ENCODE measurements at places on chromosomes 2 and 18.

DNA sequence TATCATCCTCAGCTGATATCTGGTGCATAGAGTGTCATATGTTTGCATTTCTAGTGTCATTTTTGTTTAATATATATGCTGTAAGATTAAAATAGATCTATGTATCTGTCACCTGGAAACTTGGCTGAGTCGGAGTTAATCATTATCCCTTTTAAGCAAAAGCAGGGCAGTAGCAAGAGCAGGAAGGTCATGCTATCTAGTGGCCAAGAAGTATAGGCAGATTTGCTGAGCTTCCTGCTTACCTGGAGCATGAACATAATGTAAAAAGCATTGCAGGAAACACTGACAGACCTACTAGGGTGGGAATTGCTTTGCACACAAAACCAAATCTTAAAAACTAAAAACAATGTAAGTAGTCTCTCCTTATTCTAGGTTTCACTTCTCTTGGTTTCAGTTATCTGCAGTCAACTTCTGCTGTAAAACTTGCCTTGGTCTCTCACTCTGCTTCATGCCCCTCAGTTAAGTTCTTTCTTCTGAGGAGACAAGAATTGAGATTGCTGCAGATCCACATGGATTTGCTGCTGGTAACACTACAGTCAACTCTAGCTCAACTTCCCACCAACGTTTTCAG is 295.3 kb downstream of the CDH7 start:
- no peak for DNase-seq

GRCh38 chr18:11175266-11175979 is 26.1 kb upstream of the PIEZO2 start:
- no peak for DNase-seq

GRCh38 chr18:64233851-64234250 is 85.0 kb upstream of the LINC00305 start:
- no peak for DNase-seq

- DNase-seq = no peak
Measured at GRCh38 chr2:64228918-64229317, 84.7 kb upstream of the PELI1 start.

DNA sequence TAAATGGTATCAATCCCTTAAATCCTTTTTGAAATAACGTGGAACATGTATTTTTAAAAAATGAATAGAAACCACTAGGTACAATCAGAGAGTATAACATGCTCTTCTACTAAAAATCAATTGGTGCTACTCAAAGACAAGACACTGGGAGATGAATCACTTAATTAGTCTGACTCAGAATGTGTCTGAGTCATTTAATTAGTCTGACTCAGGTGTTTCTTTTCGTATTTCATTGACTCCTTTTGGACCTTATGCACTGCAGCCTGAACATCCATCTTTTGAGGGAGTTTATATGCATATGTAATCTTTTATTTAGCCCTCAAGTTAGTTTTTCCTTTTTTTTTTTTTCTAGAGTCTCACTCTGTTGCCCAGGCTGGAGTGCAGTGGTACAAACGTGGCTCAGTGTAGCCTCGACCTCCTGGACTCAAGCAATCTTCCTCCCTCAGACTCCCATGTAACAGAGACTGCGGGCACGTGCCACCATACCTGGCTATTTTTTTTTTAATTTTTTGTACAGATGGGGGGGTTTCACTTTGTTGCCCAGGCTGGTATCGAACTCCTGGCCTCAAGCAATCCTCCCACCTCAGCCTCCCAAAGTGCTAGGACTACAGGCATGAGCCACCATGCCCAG is 26.5 kb downstream of the PPP4R3B start:
- DNase-seq = no peak

DNA sequence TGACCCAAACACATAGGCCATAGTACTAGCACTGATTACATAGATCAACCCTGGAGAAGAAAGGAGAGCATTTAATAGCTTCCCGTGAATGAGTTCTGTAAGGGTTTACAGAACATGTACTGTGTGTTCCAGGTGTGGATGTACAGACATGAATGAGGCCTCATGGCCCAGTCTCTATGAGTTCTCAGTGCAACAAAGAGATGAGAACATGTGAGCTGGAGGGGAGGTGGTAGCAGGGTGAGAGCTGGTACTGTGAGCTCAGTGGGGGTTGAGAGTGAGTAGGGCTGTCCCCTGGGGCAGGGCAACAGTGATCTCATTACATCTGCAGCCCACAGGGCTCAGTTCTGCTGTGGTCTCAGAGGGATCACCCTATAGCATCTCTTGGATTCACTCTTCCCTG is 42.6 kb upstream of the SPRED2 start:
- no peak for DNase-seq

DNA sequence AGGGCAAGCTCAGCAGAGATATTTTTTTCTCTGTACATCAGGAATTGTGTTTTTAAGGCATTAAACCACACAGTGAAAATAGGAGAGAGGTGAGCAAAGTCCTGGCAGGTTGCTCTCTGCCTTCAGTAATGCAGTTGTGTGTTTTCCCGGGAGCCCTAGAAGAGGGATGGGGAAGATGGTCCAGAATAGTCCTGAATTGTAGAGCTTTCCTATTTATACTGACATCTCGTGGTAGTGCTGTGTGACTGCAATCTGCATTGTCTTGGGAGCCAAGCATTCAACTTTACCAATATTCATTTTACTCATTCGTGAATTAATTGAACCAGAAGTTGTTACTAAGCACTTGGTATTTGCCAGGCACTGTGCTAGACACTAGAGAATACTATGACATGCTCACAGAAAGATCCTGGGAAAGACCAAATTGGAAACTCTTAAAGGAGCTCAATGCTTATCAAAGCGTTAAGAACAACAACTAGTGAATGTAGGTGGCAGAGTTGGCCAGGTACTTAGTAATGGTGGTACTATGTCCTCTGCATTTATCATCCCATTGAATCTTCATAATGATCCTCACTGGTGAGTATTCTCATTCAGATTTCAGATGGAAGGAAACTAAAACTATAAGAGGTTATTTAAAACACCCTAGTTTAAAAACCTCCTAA is 214.6 kb downstream of the TRIB2 start:
- peak; percentile 34 for DNase-seq

- no peak for DNase-seq
Measured at GRCh38 chr2:67828066-67828465, 234.7 kb downstream of the C1D start.

- no peak for DNase-seq
Measured at GRCh38 chr2:28687640-28688385, 63.8 kb upstream of the PPP1CB start.

DNA sequence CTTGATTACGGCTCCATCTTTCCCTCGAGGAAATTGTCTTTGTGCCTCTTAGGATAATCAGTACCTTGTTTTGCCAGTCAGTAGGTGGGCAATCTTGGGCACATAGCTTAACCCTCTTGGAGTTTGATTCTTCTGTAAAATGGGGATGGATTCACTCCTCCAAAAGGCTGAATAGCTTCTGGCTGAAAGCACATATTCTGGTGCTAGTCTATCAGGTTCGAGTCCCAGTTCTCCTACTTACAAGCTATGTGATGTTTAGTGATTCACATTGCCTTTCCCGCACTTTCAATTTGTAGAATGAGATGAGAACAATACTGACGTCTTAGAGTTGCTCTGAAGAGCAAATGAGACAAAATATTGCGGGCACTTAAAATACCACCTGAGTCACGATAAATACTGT is 43.9 kb downstream of the ATIC start:
- DNase-seq = no peak

- peak; percentile 74 for DNase-seq
Measured at GRCh38 chr2:28445448-28446258, 50.2 kb upstream of the PLB1 start.

GRCh38 chr2:237405605-237406004 is 8.4 kb downstream of the COL6A3 start:
- no peak for DNase-seq

DNA sequence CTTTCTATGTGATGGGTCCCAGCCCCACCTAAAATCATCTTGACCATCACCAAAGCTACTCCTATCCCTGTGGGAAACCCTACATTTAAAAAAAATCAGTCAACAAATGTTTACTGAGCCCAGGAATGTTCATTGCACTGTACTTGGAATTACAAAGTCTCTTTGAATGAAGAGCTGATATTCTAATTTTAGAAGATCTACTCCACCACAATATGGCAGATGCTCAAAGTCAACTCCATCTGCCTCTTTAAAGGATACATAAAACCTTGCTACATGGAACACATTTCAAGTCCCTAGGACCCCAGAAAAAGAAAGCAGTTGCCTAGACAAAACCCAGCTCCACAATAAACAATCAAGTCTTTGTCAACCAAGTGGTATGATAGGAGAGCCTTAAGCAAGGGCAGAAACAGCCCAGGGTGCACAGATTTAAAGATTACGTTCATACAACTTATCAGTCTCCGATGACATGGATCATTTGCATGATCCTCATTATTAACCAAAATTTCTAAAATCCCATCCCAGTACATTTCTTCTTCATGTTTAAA is 234.3 kb upstream of the ACVR2A start:
- DNase-seq = no peak

DNA sequence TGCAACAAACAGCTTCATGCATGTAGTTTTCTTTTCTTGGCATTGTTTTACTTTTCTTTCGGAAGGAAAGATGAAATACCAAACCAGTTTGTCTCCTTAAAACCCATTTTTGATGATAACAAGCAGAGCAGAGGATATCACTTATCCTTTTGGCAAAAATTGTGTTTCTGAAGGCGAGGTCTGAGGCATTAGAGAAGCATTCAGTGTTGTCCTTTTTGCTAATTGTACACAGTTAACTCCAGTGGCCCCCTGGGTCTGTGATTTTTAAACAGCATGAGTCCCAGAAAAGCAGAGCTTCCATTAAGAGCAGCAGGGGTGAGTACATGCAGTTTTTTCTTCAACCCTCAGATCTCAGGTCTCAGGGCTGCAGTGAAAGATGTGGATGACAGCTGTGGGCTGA is 41.3 kb downstream of the TTC39C start:
- DNase-seq = no peak

- no peak for DNase-seq
Measured at GRCh38 chr18:3726238-3726951, 276.4 kb downstream of the TGIF1 start.

- peak; percentile 56 for DNase-seq
Measured at GRCh38 chr2:62287899-62288880, 92.3 kb downstream of the B3GNT2 start.

DNA sequence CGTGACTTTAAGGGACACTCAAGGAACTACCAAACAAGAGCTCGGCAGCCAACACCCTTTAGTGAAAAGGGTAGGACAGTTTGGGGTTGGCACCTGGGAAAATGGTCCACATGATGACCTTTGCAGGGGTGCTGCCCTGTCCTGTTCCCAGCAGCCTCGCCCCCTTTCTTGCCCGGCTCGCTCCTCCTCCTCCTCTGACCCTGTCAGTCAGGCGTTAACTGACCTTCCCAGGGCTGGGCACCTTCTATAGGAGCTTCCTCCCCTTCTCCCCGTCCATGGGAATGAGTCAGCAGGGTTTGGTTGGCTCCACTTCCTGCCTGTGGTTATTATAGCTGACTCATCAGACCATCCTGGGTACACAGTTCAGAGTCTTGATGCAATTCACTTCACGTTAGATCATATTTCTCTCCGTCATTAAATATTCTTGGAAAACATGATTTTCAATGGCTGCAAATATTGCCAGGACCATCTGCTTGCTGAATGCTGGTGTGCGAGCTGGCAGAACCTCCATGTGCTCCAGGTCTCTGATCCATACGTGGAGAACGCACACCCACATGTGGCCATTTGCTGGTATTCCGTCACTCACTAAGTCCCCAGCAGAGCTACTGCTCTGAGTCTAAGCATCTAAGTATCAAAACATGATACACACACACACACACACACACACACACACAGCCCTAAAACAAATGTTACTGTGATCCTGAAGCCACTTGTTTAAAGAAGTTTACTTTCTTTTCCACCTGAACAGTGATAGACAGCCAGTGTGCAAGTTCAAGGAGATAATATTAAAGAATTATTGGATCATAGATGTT is 185.0 kb downstream of the ANAPC1 start:
- peak; percentile 66 for DNase-seq

DNA sequence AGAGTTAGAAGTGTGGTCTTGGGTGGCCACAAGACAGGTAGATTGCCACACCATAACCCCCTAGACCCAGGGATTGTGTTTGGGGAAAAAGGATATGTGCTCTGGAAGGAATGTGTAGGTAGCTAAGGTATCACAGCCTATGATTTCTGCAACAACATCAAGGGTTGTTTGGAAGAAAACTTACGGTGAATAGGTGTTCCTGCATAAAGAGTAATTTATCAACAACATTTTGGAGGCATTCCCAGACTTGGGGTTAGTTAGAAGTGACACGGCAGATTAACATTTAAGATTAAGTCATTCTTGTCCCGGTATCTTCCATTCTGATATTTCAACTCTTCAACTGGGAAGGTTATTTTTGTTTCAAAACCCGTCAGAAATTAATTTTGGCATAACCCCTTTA is 65.5 kb downstream of the SPP2 start:
- DNase-seq = no peak

GRCh38 chr18:63137999-63138435 is 181.6 kb downstream of the BCL2 start:
- DNase-seq = peak; percentile 61

GRCh38 chr2:232689152-232689910 is 7.8 kb upstream of the GIGYF2 start:
- DNase-seq = no peak

DNA sequence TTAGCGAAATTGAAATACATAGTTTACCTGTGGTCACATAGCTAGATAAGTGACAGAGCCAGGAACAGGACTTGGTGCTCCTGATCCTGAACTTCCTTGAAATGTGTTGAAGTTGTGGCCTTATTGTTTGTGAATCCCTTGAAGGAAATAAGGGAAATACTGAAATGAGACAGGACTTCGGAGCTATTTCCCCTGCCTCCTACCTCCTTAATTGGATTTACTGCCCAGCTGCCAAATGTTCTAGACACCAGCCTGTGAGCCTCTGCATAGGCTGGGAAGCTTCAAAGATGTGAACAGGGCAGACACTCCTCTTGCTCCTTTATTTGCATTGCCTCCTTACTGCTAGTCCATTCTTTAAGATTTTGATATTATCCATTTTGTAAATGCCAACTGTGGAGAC is 135.2 kb downstream of the PRPF40A start:
- DNase-seq = no peak

DNA sequence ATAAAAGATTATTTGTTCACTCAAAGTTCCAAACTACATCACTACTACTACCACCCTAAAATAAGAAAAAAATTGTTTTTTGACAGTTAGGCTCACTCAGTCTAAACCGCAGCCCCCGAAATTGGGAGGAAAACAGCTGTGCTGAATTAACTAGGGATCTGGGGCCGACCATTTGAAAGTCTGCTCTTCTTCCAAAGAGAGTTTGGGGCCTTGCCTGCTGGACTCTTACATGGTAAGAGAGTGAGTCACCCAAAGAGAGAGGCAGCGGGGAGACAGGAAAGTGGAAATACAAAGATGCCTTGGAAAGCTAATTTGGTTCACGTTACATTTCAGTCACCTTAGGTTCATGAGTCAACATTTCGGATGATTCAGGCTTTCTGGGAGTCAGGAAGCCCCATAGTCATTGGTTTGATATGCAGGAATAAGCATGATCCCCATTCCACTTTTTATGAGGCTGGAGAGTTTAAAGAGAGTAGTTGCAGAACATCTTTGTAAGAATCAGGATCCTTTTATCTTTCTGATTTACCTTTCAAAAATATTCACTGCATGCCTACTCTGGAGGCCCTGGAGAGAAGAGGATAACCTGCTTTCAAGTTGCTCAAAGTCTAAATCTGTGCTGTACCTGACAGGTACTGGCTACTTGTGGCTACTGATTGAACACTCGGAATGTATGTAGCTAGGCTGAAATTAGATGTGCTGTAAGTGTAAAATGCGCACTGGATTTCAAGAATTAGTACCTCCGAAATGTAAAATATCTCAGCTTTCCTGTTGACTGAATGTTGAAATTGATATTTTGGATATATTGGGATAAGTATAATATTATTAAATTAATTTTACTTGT is 995 bp upstream of the RTN4 start:
- DNase-seq = peak; percentile 53

- no peak for DNase-seq
Measured at GRCh38 chr2:114683251-114683650, 240.8 kb downstream of the DPP10 start.

Data from activated T-cell treated with anti-CD3 and anti-CD28 coated beads, Interleukin-2, amount 50 U/mL, for 24 hours (primary cell).